ENCODE measurements at places on chromosomes 3 and 15.

GRCh38 chr3:12746419-12746818, 12.6 kb downstream of the TMEM40 start:
- DNase-seq, result no peak

DNA sequence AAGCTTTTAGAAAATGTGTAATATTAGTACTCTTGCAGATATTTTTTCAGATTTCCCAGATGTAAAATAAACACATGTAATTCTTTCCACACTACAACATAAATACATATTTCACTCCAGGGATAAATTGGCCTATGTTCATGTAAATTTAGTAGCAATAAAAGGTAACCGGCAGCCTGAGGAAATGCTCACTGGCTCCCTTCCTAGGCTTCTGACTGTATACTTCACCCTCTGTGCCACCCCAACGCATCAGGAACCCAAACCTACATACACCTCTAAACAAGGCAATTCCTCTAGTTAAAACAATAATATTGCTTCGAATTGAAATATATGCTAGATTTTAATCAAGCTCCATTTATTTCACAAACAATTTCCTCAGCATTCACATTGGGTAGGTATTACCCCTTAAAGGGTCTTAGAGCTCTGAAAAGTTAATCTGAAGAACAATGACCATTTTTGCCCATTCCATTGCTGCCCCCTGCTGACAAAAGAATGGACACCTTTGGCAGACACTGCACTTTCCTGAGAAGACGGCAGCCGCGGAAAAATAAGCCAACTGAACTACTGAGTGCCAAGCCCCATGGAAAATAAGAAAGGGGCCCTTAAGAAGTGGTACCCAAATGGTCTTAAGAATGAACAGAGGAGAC, 212.5 kb downstream of the OSBPL10 start:
- no peak for DNase-seq

DNA sequence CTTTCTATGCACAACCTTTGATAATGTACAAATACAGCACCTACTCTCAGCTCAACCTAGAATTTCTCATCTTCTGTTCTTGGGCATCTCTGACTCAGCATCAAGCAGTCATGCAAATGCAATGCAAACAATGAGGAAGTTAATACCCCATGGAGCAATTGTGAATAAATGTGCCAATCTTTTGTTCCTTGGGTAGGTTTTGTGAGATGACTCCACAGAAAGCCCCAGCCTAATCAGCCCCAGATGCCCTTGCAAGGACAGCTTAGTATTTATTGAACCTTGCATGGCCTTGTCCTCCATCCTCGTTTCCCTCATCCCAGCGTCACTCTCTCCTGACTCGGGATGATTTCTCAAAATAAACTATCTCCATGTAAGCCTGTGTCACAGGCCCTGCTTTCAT, 494.7 kb upstream of the NECTIN3 start:
- no peak for DNase-seq

- no peak for DNase-seq
These were observed 15.7 kb downstream of the GAP43 start for GRCh38 chr3:115638991-115639390.

- no peak for DNase-seq
These were observed 38.9 kb downstream of the TLE3 start for GRCh38 chr15:70058642-70059360.

GRCh38 chr3:126947429-126947828, 35.5 kb upstream of the PLXNA1 start:
- no peak for DNase-seq

DNA sequence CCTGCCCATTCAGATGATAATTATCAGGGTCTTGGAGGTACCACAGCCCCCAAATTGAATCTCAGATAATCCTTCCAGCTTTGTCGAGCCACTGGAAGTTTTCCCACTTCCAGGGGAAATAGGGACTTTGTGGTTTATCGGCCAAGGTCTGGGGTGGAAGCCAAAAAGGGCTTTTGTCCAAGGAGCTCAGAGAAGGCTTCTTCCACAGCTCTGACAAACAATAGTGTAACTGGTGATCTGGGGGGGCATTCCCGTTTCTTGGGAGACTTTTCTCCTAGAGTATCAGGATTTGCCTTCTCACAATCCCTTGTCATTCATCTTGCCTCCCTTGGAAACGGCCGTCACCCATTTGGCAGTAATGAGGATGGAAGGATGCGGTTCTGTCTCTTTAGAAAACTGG, 18.4 kb downstream of the SRGAP3 start:
- no peak for DNase-seq

- DNase-seq, result no peak
These were observed 25.7 kb downstream of the ZDHHC3 start for GRCh38 chr3:44950275-44950734.

- no peak for DNase-seq
These were observed 95.9 kb downstream of the TMEM266 start for GRCh38 chr15:76155731-76156130.

- no peak for DNase-seq
These were observed 147.8 kb downstream of the SHOX2 start for GRCh38 chr3:157958457-157958856.

DNA sequence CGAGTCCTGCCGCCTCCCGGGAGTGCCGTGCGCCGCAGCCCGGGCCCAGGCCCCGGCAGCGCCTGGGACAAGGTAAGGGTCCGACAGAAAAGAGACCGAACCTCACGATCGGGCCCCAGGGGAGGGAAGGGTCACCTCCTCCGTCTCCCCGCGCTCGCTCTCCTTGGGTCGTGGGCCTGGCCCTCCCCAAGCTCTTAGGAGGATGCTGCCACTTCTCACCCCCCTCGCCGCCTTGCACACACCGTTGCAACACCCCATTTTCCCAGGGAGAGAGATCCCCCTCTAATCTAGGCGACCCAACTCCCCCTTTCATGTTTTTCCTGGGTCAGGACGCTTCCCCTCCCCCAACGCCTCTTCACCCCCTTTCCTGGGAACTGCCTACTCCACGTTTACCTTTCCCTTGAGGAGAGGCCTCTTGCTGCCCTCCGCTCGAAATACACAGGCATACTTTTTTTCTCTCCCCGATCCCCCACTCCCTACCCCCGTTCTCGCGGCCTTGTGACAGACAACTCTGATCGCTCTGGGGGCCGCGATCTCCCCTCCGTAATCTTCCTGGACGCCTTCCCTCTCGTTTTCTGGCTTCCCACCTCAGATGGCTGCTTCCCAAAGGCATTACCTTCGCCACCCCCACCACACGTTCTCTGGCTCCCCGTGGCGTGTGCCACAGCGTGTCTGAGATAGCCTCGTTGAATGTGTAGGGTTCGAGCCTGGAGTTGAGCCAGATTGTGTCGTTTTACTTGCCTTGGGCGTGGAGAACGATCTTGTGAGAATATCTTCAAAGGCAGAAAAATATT, 688 bp downstream of the SETD5 start:
- no peak for DNase-seq

- DNase-seq, result no peak
These were observed 7.8 kb downstream of the PPP1R2 start for GRCh38 chr3:195535293-195535692.

- no peak for DNase-seq
These were observed 44.7 kb upstream of the C2CD4B start for GRCh38 chr15:62209821-62210220.

DNA sequence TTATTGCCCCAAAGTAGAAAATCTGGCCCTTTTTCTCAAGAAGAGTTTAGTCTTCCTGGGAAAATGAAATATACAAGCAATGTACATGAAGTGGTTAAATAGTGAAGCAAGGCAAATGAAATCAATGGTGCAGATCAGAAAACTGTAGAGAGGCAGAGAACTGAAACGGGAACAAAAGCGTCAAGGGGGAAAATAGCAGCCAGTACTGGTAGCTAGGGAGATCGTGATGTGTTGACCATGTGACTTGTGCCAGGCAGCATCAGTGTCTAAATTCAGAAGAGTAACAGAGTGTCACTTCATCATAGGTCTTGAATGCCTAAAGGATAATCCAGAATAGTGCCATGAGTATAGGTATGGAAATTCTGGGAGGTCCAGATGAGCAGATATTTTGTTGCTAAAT, 163.1 kb downstream of the CHL1 start:
- DNase-seq, result no peak

GRCh38 chr3:128712848-128713247, 13.1 kb upstream of the RAB7A start:
- DNase-seq, result no peak

DNA sequence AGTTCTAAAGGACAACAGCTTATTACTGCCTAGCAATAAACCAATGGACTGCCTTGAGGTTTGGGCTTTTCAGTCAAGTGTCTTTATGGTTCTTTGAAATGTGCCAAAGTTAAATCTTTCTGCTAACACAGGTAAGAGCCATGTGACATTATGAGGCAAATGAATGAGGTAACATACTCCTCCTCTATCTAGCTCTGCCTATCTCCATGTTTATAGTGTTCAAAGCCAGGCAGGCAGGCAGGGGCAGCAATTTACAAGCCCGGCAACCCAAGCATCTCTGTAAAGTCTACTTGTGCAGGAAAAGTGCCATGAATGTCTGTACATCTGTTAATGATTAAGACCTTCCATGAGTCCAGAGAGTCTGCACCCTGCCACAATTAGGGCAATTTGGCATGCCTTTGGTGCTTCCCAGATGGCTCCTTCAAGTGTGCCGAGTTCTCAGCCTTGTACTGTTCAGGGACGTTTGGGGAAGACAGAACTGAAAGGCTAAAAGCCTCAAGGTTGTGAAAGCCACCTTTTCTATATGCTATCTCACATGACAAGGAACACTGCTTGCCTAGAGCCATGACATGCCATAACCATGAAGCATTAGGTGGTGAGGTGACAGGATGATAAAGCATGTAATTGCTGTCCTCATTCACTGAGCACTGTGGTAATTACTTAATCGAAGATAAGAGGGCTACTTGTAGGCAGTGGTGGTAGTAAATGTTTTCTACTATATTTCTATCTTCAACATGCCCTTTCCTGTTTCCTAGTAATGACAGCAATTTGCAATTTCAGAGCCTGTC, 41.4 kb upstream of the EIF1B start:
- no peak for DNase-seq

DNA sequence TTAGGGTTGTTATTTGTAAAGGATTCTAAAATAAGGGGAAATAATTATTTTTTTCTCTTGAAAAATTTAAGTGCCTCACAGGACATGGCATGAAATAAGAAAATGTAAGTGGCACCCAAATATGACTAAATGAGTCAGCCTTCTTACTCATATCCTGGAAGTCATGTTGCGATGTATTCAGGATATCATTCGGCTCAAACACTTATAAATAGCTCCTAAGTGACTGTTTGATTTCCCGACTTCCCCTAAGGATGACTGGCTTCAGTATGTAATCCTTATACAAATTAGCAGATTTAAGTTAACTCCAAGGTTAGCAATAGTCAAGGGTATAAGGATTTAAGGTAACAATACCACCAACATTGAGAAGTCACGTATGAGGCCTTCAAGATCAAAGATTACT, 57.3 kb upstream of the OSTN start:
- no peak for DNase-seq

DNA sequence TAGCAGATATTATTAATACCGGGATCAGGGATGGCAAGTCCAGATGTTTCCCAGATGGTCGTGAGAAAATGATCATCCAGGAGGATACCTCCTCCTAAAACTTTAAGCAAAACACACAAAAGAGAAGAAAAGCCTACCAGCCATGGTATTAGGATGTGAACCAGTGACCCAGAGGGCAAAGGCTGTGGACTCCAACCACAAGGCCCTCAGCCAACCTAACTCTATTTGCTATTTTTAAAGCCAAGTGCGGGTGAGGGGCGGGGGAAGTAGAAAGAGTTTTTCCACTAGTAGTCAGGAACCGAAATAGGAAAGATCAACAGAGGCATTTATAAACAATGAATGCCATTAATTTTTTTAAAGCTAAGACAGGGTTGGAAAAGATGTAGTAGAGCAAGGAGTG, 77.4 kb downstream of the STAC start:
- DNase-seq, result no peak

GRCh38 chr3:4753073-4753691, 226.1 kb upstream of the BHLHE40 start:
- DNase-seq, result no peak

GRCh38 chr15:68384451-68385239, 47.3 kb downstream of the ITGA11 start:
- DNase-seq, result no peak

- DNase-seq, result no peak
These were observed 84.9 kb downstream of the RFTN1 start for GRCh38 chr3:16428612-16429011.

DNA sequence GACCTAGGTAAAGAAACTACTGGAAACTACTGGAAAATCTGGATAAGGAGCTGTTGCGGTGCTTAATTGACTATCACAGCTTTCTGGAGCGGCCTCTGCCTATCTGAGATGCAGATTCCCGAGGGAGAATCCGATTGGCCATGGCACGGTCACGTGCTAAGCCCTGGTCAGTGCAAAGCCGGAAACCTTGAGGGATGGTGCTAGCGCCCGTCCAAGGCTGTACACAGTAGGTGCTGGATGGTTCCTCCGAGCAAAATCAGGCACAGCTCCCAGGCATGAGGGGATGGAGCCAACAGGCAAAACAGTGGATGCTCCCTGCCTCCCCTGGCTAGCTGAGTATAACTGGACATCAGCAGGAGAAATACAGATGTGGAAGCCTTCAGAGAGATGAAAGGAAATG, 238.7 kb upstream of the HES1 start:
- DNase-seq, result no peak

GRCh38 chr15:78342021-78342420, 1.9 kb downstream of the CRABP1 start:
- DNase-seq, result no peak

- no peak for DNase-seq
These were observed 84.2 kb downstream of the LRRC49 start for GRCh38 chr15:70976851-70977250.

DNA sequence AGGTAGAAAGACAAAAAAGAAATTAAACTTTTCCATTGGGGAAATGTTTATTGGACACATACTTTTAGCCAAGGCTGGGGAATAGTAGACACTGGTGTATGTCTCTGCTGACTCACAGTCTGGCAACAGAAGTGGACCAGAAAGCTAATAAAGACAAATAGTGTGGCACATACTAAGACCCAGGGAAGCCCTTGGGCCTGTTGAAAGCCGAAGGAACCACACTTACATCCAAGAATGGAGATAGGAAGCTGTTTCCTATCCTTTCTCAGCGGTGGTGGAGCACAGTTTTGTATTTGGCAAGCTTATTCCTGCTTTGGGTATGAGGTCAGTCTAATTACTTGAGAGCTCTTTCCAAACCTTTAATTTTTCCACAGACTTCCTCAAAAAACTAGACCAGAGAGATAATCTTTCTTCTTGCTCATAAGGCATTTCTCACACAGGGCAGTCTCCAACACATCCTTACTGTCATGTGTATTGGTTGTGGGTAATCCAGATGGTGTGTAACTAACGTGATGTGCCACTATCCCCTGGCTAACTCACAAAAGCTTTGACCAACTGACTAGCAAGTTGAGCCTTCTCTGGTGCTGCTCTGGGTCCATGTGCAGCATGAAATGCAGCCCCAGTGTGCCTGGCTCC, 279.1 kb upstream of the IGF1R start:
- DNase-seq, result no peak

DNA sequence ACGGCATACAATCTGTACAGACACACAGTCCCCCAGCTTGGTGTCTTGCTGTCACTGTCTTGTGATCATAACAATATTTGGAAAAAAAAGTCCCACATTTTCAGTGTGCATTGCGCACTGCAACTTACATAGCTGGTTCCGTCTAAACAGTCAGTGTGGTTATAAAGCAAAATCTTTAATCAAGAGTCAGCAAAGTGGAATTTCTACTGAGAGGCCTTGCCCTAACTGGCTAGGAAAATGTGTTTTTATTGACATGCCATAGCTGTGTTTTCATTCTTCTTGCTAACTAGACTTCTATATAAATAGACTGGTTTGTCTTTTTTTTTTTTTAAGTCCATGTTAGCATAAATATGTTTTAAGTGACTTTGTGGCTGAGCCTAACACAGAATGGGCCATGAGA, 174.8 kb downstream of the POLR2M start:
- DNase-seq, result no peak

- DNase-seq, result no peak
These were observed 136.3 kb upstream of the PRR20G start for GRCh38 chr3:127423856-127424765.
